Stimulated activated CD8-positive, alpha-beta memory T cell treated with anti-CD3 and anti-CD28 coated beads, Interleukin-4, amount 100 ng/mL, for 1 hour (primary cell): ENCODE measurements at places on chromosomes 13 and 19.

DNA sequence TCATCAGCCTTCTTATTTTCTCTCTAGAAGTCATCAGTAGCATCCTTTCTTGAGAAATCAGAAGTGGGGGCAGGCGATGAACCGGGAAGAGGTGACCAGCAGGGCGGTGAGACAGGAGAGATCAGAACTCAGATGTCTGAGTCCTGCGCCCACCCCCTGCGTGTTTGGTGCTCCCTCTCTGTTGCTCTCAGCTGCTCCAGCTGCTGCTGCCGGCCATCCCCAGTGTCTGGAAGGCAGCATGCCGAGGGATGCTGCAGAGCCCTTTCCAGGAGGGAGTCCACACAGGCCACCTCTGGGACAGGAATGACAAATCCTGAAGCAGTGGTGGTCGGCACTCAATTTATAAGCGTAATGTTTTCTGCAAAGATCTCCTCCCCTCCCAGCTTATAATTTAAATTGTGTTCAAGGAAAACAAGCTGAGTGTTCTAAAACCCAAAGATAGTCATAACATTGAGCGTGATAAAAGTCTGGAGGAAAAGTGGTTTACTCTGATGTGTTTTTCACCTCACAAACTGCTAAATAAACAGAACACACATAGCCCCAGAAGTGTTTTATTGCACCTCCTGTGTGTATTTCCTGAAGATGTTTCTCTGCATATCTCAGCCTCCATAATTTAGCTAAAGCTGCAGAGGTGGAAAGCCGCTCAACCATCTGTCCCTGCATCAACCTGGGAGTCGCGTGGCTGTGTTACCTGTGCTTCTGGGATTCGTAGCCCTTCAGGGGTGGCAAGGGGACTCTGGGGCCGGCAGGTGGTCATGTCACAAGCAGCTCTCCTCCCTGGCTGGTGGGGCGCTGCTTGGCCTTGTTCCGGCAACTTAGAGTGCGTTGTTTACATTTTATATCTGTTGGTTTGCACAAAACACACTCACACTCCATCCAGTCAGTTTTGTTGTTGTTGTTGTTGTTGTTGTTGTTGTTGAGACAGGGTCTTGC lies 191.2 kb downstream of the USP12 start:
- no peak for DNase-seq

DNA sequence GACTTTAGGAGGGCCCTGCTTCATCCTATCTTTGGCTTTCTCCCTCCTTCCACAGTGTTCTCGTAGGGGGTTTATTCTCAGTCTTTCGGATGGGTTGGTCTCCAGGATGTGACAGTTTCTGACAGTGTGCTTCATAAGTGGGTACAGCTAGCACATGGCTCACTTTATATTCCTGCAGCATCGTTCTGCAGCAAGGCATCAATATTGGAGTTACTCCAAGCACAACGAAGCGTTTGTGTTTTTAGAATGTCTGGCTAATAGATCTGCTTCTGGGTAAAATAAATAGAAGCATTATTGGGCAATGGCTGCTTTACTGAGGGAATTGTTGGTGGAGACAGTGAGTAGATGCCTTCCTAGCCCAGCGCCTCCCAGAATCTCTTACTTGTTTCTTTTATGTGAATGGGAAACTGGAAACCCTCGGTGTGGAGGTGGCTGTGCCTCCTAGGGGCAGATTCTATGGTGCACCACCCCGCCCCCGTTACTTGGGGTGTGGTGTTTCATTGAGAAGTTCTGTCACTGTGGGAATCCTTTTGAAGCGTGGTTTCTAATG lies 2.0 kb downstream of the FARP1 start:
- DNase-seq, result no peak

GRCh38 chr19:28372576-28373247 lies 840.2 kb downstream of the UQCRFS1 start:
- DNase-seq, result no peak

- DNase-seq, result no peak
These were observed at the start of gene SMAD9 for GRCh38 chr13:36919833-36920615. Gene SMAD9 (minus strand): TSS chr13:36920238. CDS start chr13:36879689, 40,549 bp downstream.

DNA sequence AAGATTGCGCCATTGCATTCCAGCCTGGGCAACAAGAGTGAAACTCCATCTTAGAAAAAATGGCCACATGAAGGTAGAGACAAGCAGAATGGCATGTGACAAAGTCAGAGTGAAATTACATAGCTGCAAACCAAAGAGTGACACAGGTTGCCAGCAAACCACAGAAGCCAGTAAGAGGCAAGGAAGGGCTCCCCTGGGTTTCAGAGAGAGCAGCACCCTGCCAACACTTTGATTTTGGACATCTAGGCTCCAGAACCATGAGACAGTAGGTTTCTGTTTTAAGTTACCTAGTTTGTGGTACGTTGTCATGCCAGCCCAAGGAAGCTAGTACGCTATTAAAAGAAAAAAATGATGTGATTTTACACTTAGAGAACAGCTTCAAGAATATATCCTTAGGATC lies 1.9 kb downstream of the NLRP4 start:
- no peak for DNase-seq

- no peak for DNase-seq
These were observed 563.5 kb upstream of the SLITRK1 start for GRCh38 chr13:84445776-84446175.

DNA sequence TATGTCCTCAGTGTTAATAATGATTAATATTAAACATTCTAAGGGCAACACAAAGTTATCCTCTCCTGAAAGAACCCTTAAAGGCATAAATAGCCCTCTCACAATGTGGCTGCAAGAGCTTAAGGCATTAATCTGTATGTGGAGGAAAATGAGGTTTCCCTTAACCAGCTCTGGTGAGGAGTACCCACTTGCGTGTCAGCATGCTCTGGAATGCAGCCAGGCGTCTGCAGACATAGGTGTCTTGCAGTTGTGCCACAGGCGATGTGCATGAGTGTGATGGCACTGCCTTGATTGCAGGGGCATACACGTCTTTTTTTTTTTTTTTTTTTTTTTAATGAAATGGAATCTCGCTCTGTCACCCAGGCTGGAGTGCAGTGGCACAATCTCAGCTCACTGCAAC lies 91.9 kb downstream of the RAB20 start:
- DNase-seq, result no peak

- DNase-seq, result no peak
These were observed 16.2 kb downstream of the PKN1 start for GRCh38 chr19:14449321-14449720.

GRCh38 chr19:30227012-30227621 lies 145.1 kb upstream of the ZNF536 start:
- DNase-seq, result no peak

GRCh38 chr19:19053508-19054314 lies 10.1 kb upstream of the SLC25A42 start:
- DNase-seq, result no peak

DNA sequence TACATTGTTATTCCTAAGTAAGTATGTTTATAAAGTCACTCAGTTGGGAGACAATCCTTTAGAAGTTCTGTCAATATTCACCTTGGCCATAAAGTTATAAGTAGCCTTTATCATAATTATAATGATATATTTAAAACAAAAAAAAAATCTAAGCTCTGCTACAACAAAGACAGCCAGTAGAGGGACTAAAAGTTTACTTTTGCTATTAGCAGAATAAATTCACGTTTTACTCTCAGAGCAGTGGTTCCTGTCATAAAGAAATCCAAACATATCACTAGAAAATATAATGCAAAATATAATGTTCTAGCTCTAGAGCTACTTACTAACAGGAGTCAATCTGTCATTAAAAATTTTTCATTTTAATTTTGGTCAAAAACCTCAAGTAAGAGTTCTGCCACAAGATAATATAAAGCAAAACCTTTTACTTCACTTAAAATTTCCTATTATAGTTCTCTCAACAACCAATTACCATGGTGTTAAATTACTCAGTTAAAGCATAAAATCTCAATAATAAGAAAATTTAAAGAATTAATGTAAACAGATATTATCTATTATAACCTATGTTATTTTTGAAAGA lies 17.7 kb downstream of the INTS6 start:
- DNase-seq, result no peak

DNA sequence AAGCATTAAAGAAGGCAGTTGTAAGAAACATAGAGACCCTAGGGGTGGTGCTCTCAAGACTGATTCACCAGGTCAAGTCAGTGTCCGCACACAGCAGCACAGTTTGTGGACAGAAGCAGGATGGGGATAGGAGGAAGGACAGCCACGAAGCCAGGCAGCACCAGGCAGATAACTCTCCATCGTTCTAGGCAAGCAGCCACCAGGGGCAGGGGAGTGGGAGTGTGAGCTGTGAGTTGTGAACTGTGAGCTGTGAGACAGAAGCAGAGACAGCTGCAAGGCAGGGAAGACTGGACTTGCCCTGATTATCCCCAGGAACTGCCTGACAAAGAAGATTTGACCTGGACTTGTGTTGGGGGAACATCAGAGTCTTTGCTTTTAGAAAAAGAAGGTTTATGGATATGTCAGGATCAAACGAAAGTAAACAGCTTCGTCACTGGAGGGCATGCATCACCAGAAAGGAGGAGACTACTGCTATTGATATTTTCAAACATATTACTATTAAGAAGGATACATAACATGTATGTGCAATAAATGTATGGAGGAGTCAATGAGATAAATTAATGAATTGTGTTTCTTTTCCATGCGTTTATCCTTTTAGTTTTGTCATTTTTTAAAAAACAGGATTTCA lies 286.1 kb downstream of the IRS2 start:
- DNase-seq, result no peak

- DNase-seq, result no peak
These were observed 7.7 kb downstream of the DOCK6 start for GRCh38 chr19:11254666-11255065.

DNA sequence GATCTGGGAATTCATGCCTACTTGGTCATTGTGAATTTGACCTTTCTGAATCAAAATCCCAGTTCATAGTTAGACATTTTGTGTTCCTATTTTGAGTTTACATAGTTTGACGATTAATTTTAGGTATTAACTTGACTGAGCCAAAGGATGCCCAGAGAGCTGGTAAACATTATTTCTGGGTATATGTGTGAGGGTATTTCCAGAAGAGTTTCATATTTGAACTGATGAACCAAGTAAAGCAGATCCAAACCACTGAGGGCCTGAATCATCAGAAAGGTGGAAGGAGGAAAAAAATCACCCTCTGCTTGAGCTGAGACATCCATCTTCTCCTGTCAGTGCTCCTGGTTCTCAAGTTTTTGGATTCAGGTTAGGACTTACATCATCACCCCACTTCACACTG lies 116.6 kb downstream of the CYSLTR2 start:
- no peak for DNase-seq

DNA sequence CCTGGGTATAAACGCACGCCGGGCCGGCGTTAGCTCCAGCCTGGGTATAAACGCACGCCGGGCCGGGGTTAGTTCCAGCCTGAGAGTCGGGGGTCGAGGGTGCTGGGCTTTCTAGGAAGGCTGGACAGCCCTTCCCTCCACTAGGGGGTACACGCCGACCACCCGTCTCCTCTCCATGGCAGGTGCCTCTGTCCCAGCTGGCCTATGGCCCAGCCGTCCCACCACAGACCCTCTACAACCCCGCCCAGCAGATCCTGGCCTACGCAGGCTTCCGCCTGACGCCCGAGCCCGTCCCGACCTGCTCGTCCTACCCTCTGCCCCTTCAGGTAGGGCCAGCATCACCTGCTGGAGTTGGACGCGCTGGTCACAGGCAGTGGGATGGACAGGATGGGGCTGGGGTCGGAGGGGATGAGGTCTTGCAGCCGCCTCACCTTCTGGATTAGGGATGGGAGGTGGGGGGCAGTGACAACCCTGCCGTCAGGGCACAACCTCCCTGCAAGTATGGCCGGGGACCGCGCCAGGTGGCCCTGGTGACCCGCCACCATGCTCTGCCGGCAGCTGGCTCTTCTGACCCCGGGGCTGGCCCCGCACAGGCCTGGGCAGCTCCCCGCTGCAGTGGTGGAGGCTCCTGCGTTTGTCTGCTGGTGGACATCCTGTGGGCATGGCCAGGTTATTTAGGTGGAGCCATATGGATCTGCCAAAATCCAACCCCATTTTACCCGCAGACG lies 45.8 kb downstream of the TMEM255B start:
- DNase-seq, result no peak

GRCh38 chr13:112522578-112522977 lies 65.4 kb downstream of the TUBGCP3 start:
- no peak for DNase-seq

- DNase-seq, result no peak
These were observed 643.6 kb upstream of the SLITRK1 start for GRCh38 chr13:84525865-84526264.

DNA sequence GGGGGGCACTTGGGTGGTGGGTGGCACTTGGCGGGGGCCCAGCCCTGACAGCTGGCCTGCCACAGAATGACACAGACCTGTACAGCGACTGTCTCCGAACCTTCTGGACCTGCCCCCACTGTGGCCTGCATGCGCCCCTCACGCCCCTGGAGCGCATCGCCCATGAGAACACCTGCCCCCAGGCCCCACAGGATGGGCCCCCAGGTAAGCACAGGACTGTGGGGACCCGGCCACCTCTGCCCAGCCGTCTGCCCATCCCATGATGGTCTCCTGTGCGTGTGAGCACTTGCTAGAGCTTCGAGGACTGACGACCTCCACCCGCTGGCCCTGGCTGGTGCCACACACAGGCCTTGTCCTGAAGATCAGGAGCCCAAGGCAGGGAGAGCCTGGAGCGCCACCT lies 32.0 kb downstream of the DHX34 start:
- DNase-seq, result no peak

- no peak for DNase-seq
These were observed 5.6 kb upstream of the RAB8A start for GRCh38 chr19:16106121-16106520.

GRCh38 chr19:56538761-56539263 lies at the start of gene ZFP28:
Gene ZFP28 (plus strand): TSS chr19:56538948. CDS start chr19:56539019, 71 bp downstream.
- peak; percentile 23 for DNase-seq
